ENCODE measurements at places on chromosomes 16 and 17.

GRCh38 chr17:43062984-43063638 lies 38.1 kb downstream of the RND2 start:
- DNase-seq = no peak

GRCh38 chr16:2154533-2155090 lies 970 bp upstream of the TRAF7 start:
- DNase-seq = no peak

DNA sequence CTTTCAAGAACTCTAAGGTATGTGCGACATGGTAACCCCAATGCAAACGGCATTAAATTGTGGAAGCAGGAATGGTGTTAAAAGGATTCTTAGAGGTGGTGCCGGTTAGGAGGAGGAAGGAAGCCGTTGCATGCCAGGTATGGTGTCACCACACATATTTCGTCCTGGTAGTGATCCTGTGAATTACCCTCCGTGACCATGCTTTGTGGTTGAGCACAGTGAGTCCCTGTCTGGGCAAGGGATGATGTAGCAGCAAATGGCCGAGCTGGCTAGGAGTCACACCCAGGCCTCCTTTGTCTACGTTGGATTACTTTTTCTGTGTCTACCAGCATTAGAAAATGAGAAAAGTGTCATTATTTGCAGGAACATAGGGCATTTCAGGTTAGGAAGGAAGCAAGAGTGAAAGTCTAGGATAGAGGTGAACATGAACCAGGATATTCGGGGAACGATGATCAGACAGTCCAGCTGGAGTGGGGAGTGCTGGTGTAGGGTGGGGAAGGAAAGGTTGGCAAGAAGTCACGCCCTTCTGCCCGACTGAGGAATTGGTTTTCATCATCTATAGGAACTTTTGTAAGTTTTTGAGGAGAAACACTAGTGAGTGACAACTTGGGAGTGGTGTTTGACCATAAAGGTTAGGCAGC lies 123.5 kb downstream of the PRKCA start:
- DNase-seq = no peak

GRCh38 chr17:30300818-30301217 lies 9.1 kb upstream of the BLMH start:
- DNase-seq = no peak

GRCh38 chr17:72287586-72287985 lies 166.8 kb downstream of the SOX9 start:
- DNase-seq = no peak

GRCh38 chr17:64785011-64785421 lies 122.9 kb upstream of the SMURF2 start:
- DNase-seq = no peak

GRCh38 chr17:54455251-54455868 lies 445.3 kb upstream of the TOM1L1 start:
- DNase-seq = no peak

DNA sequence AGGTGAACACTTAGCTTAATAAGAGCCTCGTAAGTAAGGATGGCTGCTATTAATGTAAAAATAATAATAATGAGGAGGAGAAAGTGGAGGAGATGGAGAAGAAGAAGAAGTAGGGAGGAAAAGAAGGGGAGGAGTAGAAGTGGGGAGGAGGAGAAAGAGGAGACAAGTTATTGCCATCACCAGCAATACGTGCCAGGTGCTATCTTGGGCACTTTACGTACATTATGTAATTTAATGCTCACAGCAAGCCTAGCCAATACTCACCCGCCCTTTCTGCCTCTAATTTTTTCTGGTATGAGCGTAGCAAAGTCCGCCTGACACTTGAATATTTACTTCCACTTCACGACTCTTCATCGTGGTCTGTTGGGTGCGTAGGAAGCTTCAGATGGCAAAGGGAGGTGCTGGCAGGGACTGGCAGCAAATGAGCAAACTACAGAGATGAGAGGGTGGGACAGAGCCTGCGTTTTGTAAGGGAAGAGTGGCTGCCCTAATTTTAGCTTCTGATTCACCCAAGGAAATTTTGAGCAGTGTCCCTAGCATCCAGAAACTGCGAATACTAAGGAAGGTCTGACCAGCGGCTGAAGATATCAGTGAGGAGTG lies 42.1 kb upstream of the CDH13 start:
- no peak for DNase-seq

Data from skin of body (tissue), 3 donors.